Stimulated activated CD4-positive, alpha-beta T cell treated with anti-CD3 and anti-CD28 coated beads, TNF-alpha, amount 100 ng/mL, for 24 hours (primary cell): ENCODE measurements at places on chromosomes 12 and 14.

DNA sequence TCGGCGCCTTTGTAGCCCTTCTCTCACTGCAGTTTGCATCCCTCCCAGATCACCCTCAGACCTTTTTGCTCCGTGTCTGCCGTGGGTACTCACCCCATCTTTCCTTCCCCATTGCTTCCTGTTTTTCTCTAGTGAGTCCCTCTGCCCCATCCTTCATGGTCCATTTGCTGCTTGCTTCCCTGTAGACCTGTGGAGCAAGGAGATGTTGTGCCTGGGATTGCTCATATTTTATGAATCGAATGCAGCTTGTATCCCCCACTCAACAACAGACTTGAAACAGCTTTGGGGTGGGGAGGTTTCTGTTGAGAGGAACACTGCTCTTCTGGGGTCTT lies 661 bp downstream of the DENR start:
- DNase-seq, result no peak

DNA sequence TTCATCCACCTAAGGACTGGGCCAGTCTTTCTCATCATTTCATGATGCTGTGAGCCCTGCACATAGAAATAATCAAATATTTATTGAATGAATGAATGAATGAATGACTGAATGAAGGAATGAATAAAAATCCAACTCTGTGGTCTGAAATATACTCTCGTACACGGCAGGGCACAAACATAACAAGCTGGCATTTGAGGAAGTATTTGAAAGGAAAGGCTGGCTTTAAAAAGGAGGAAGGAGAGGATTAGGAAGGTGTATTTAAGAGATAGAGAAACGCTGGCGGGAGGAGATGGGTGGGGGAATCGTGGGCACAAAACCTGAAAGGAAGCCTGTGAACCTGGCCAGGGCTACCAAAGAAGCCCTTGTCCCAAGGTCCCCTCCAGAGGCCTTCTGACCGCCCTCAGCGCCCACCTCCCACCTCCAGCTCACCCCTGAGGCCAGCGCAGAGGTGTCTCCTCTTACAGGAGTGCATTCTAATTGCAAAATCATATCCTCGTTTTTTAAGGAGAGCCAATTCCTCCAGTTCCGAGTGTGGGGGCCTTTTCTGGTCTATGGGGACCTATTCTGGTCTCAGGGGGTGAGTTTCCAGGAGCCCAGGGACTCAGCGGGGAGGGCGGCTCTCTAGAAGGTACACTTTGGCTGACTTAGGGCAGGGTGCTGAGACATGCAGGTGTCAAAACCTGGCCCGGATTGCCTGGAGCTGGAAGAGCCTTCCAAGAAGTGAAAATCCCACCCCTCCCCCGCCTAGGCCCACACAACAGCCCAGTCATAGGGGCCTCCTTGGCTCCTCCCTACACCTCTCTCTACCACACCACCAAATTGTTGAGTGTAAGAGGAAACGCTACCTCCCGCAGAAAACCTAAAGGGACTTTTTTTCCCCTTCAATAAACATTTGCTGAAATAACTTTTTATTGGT lies 8.7 kb upstream of the JDP2 start:
- peak; percentile 60 for DNase-seq

- no peak for DNase-seq
Observed at GRCh38 chr12:24759155-24759554, 189.7 kb downstream of the BCAT1 start.

GRCh38 chr12:9796346-9796745 lies 30.9 kb upstream of the KLRF1 start:
- DNase-seq, result no peak

- no peak for DNase-seq
Observed at GRCh38 chr14:84129007-84129406, 1400.9 kb upstream of the FLRT2 start.

GRCh38 chr12:110696283-110696682 lies 7.4 kb upstream of the HVCN1 start:
- no peak for DNase-seq

- DNase-seq, result no peak
Observed at GRCh38 chr12:98863167-98863566, 218.1 kb downstream of the APAF1 start.

- DNase-seq, result no peak
Observed at GRCh38 chr14:22471545-22472121, 117.4 kb downstream of the DAD1 start.

DNA sequence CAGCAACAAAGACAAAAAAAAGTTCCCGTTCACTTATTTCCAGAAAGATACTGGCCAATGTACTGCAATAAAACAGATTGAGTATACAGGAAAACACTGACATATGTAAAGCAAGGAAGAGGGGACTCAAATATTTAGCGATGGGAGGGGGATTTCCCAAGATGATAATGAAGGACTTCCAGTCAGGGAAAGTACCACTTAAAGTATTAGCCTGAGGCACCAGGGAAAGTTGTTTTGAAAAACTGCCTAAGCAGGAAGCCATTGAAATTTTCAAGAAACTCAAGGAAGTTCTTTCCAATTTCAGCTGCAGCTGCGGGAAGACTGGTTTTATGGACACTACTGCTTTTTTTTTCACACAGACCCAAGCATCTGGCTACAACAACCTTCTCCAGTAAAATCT lies 1007.4 kb upstream of the NOVA1 start:
- DNase-seq, result no peak

DNA sequence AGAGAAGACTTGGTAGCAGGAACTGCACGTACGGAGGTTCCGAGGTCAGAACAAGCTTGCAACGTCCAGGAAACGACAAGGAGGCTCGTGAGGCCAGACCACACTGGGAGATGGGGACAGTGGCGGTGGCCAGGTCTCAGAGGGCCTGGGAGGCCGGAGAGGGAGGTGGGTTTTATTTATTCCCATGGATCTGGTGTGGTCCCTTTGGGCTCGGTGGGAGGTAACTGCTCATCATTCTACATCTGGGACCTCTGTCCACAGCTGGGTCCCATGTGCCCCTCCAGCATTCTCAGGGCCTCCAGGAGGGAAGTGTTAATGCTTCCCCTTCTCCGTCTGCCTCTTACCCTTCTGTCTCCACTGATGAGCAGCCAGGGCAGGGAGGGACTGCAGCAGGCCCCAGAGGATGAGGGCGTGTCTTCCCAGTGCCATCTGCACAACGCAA lies 35.7 kb upstream of the NCOR2 start:
- no peak for DNase-seq

GRCh38 chr14:102917469-102918211 lies 4.8 kb upstream of the AMN start:
- DNase-seq, result no peak

DNA sequence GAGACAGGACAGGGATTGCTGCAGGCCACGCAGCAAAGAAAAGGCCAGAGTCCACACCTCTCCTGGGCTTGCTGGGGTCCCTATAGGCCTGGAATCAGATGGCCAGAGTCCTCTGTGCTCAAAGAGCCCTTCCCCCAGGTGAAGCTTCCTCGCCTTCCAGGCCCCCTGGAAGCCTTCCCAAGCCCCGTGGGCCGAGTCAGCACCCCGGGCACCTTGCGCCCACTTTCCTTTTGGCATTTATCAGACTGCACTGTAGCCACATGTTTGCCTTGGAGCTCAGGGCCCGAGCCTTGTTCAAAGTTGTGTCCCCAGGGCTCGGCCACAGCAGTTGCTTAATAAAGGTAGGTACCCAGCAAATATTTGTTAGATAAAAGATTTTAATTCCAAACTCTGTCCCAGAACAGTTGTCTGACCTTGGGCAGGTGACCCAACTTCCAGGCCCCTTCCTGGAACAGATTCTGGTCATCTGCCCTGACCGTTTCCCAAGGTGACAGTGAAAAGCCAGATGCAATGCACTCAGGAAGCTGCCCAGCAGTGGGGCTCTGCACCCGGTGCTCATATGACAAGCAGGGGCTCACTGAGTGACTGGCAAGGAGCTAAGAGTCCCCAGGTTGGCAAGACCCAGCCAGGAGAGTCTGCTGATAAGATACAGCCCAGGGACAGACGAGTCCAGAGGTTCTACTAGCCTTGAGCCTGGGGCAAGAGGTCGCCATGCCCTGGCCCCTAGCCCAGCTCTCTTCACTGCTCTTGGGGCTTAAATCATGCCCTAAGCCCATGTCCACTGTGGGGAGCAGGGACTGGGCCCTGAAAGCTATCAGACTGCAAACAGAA lies 81.2 kb downstream of the PITPNM2 start:
- DNase-seq, result no peak

GRCh38 chr14:103872481-103873113 lies 25.2 kb upstream of the PPP1R13B start:
- DNase-seq, result no peak

DNA sequence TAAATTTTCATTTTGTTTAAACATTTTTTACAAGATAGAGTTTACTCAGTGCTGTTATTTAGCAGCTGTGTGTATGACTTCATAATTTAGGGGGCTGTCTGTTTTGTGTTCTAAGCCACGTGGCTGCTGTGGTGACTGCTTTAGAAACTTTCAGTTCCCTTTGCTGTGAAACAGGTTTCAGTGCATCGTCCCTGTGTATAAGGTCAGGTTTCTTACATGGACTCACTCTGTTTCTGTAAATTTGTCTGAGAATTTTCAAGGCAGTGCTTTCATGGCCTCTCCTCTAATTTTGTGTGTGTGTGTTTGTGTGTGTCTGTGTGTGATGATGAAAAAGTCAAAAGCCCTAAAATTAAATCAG lies 32.4 kb downstream of the BICD1 start:
- no peak for DNase-seq

- no peak for DNase-seq
Observed at GRCh38 chr12:40241741-40242140, 16.9 kb downstream of the LRRK2 start.

DNA sequence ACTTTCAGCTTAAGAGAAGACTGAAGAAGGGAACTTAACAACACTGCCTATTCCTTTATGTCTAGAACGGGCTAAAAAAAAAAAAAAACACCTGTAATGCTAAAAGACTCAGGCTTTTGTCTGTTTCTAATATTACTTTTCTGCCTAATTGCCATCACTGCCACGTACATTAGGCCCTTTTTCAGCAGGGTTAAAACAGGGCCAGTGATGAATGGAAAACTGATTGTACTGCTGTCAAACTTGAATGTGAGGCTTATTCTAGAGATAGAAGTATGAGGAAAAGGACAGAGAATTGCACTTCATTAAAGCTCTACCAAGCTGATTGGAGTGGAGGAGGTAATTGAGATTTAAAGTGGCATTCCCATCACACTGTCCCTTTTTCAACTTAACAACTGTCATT lies 535.8 kb downstream of the PRKD1 start:
- no peak for DNase-seq
